Chondrocyte (in vitro differentiated cells): ENCODE measurements at places on chromosomes 2 and 18. TPM values are rescaled to one million over a fixed set of nuclear protein-coding genes. Genes with fewer than 3 reads are reported as not detected.

The MITD1 gene
- total RNA-seq = 18.0 to 20.3 TPM (median 19.6 TPM) in 3 replicates

The NIFK gene
- total RNA-seq = 35.5 to 40.5 TPM (median 39.8 TPM) in 3 replicates

The LRP2 gene
- not detected in 3 replicates for total RNA-seq

The ARL5A gene
- total RNA-seq = 39.8 to 58.2 TPM (median 42.2 TPM) in 3 replicates

The CDKL4 gene
- 0.20 to 1.1 TPM (median 0.87 TPM) in 3 replicates for total RNA-seq

The PJVK gene
- 3.7 to 6.6 TPM (median 4.2 TPM) in 3 replicates for total RNA-seq

The TEX261 gene
- total RNA-seq = 54.1 to 57.3 TPM (median 56.8 TPM) in 3 replicates

The NEU4 gene
- total RNA-seq = 0.42 to 1.3 TPM (median 0.85 TPM) in 3 replicates

GRCh38 chr2:63124218-63124617 is 73.6 kb downstream of the OTX1 start:
- no peaks in the 10 kb centered on the region for H3K36me3 ChIP-seq
- H3K4me3 ChIP-seq = no peak overlapping the region
- DNase-seq = no peak
- H3K27ac ChIP-seq = no peak overlapping the region
- no peaks in the 10 kb centered on the region for H3K4me1 ChIP-seq
- H3K27me3 ChIP-seq = no peaks in the 10 kb centered on the region

- H3K27ac ChIP-seq = no peak overlapping the region
- no peaks in the 10 kb centered on the region for H3K27me3 ChIP-seq
- H3K4me1 ChIP-seq = peaks cover 21% of the 10 kb centered on the region
- no peak overlapping the region for H3K4me3 ChIP-seq
- H3K36me3 ChIP-seq = no peaks in the 10 kb centered on the region
Observed at GRCh38 chr2:173793709-173794565, 171.2 kb downstream of the SP3 start.

- no peak overlapping the region for H3K4me3 ChIP-seq
- no peak overlapping the region for H3K27ac ChIP-seq
Observed at GRCh38 chr2:212766921-212767320, 228.3 kb upstream of the ERBB4 start.

GRCh38 chr2:159218389-159218788 is 68.1 kb downstream of the WDSUB1 start:
- H3K27me3 ChIP-seq = no peaks in the 10 kb centered on the region
- H3K4me3 ChIP-seq = no peak overlapping the region
- no peak overlapping the region for H3K27ac ChIP-seq
- no peak for DNase-seq

GRCh38 chr2:179543361-179543901 is 278.8 kb upstream of the SESTD1 start:
- no peak overlapping the region for H3K4me3 ChIP-seq
- H3K36me3 ChIP-seq = peaks cover 1% of the 10 kb centered on the region
- H3K27ac ChIP-seq = no peak overlapping the region
- peaks cover 2% of the 10 kb centered on the region for H3K4me1 ChIP-seq
- DNase-seq = no peak
- H3K27me3 ChIP-seq = peaks cover 13% of the 10 kb centered on the region

DNA sequence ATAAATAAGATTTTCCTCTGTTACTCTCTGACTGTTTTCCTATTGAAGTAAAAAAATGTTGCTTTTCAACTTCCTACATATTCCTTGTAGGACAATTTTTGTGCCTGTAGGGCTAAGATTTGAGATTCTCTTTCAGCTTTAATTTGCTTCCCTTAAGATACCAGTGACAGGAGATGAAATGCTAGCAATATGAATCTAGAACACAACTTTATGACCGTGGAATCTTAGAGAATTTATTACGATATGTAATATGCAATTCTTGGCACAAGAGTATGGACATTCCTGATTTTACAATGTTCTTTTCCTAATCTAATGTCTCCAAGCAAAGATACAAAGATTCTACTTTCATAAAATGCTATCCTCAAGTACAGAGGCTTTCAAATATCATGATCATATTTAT is 180.9 kb downstream of the KCNE4 start:
- peaks cover 44% of the 10 kb centered on the region for H3K4me1 ChIP-seq
- no peak overlapping the region for H3K4me3 ChIP-seq

DNA sequence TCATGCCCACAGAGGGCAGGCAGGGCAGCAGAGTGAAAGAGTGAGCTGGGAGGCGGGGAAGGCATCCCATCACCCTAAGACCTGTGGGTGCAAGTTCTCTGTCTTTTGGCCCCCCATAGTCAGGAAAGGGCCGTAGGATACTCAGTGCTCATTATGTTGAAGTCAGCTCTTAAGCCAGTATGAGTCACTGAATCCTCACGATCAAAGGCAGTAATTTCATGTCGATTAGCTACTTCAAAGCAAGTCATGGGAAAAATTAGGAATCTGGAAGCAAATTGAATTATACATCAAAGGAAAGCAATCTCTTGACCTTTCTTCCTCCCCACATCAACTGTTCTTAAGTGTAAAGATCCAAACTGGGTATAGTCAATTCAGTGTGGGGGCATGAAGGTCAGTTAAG is 178.9 kb downstream of the FHOD3 start:
- DNase-seq = no peak
- H3K4me3 ChIP-seq = no peak overlapping the region
- peaks cover 7% of the 10 kb centered on the region for H3K27me3 ChIP-seq
- no peaks in the 10 kb centered on the region for H3K36me3 ChIP-seq

- H3K27me3 ChIP-seq = no peaks in the 10 kb centered on the region
- peaks cover 2% of the 10 kb centered on the region for H3K36me3 ChIP-seq
- no peak overlapping the region for H3K27ac ChIP-seq
- no peaks in the 10 kb centered on the region for H3K4me1 ChIP-seq
- DNase-seq = no peak
Observed at GRCh38 chr18:80154293-80154692, 45.2 kb downstream of the ADNP2 start.

GRCh38 chr18:78979730-78980278 is at the start of gene SALL3:
SALL3 (plus strand) TSS chr18:78979818; CDS start chr18:78980275, 457 bp downstream.
- H3K4me3 ChIP-seq = peak within 1 kb of the TSS; percentile 35
- peaks cover 3% of the 10 kb centered on the region for H3K36me3 ChIP-seq
- peaks cover 62% of the 10 kb centered on the region for H3K27me3 ChIP-seq
- H3K27ac ChIP-seq = no peak within 1 kb of the TSS
- H3K4me1 ChIP-seq = peaks cover 6% of the 10 kb centered on the region
- no peak for DNase-seq

GRCh38 chr2:188382107-188382506 is 90.4 kb downstream of the GULP1 start:
- H3K27me3 ChIP-seq = no peaks in the 10 kb centered on the region
- H3K4me1 ChIP-seq = peaks cover 27% of the 10 kb centered on the region
- no peak for DNase-seq
- H3K36me3 ChIP-seq = peaks cover 16% of the 10 kb centered on the region
- peak overlapping the region; percentile 93 for H3K27ac ChIP-seq
- H3K4me3 ChIP-seq = no peak overlapping the region
